ENCODE measurements at places on chromosomes 12 and 14.

GRCh38 chr12:85357609-85358008, 77.6 kb downstream of the ALX1 start:
- no peak for DNase-seq

DNA sequence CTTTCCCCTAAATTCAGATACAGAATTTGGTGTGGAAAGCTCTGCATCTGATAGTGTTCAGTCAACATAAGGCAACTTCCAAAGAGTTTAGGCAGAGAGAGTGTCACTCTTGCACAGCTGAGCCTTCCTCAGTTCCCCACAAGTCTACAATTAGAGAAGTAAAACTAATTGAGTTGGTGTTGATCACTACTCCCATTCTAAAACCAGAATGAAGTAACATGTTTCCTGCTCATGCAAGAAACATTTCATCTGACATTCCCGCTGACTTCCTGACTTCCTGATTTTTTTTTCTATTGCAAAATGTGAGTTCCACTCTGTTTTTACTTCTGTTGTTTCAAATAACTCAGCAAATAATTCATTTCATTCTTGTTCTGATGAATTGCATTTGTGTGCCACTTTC, 271.0 kb downstream of the ALG10B start:
- no peak for DNase-seq

GRCh38 chr14:104422837-104423681, 156.5 kb upstream of the C14orf180 start:
- DNase-seq, result no peak

DNA sequence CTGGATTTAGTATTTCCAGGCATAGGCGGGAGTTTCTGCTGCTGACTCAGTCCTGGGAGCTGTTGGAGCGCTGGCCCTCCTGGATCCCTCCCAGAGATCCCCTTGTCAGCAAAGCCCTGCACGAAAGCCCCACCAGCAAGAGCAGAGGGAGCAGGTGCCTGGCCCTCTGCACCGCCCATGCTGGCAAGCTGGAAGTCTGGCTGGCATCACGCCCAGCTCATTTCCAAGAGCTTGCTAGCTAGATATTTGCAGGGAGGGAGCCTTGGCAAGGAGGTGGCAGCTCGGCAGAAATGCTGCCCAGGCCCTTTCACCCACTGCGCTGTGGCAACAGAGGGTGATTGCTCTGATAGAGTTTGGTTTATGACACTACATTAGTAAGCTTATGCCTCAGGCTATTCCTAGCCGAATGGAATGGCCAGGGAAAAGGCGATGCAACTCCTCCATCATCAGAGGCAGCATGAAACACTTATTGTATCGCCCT, 193.9 kb downstream of the EMP1 start:
- peak; percentile 77 for DNase-seq

DNA sequence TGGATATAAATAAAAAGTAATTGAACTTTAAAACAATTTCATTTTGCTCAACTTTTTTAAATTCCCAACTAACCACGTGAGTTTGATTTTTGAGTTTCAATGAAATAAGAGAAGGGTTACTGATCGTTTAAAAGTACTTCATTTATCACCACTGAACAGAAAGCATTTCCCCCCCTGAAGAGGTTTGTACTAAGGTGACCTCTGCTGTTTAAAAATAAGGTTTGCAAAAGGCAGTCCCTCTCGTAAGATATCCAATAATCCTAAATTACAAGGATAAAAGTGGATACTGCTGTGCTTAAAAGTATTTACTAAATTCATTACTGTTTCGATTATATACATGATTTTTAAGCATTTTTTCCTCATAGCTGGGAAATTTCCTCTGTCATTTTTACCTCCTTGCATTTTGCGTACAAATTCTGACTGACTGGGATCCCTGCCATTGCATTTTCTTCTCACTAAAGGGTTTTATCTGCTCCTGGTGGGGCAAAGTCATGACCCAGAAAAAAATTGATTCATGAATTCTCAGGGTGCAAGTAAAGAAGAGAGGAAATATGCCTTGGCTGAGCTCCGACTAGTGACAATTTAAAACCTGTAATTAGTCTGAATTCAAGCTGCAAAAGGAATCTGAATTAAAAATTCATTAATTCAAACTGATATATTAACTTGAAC, 463.8 kb downstream of the PRKD1 start:
- DNase-seq, result no peak

GRCh38 chr12:85457016-85457415, 177.0 kb downstream of the ALX1 start:
- peak; percentile 37 for DNase-seq

Data from foreskin keratinocyte (primary cell).